Kidney (tissue), 22 donors: ENCODE measurements at places on chromosomes 16 and 17. TPM values are rescaled to one million over a fixed set of nuclear protein-coding genes. Genes with fewer than 3 reads are reported as not detected.

- DNase-seq = no peak
Measured at GRCh38 chr16:67215706-67216105, 11.2 kb upstream of the TMEM208 start.

DNA sequence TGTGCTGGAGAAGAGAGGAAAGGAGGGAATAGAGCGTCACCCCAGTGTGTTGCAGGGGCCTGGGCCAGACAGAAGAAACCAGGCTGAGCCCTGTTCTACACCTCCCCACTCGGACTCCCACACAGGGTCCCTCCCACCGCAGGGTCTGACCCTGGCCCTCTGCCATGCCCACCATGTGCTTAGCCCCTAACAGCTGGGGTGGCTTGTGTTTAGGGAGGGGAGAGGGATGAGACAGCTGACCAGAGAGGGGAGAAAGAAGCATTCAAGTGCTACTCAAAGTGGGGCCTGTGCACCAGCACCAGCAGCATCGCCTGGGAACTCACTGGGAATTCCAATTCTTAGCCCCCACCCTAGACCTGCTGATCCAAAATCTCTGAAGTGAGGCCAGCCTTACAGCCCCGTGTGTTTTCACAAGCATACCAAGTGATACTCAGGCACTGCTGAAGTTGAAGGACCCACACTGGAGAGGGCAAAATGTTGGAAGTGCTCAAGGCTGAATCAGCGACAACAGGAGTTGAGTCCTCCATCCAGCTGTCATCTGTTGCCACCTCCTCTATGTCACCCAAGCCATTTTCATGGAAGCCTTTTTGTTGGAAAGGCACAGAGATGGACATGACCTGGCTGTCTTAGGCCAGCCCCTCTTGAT, 47.0 kb downstream of the FZD2 start:
- DNase-seq = no peak

NOTUM gene
- polyA plus RNA-seq = not detected

CCL22 gene
- polyA plus RNA-seq = not detected

DNA sequence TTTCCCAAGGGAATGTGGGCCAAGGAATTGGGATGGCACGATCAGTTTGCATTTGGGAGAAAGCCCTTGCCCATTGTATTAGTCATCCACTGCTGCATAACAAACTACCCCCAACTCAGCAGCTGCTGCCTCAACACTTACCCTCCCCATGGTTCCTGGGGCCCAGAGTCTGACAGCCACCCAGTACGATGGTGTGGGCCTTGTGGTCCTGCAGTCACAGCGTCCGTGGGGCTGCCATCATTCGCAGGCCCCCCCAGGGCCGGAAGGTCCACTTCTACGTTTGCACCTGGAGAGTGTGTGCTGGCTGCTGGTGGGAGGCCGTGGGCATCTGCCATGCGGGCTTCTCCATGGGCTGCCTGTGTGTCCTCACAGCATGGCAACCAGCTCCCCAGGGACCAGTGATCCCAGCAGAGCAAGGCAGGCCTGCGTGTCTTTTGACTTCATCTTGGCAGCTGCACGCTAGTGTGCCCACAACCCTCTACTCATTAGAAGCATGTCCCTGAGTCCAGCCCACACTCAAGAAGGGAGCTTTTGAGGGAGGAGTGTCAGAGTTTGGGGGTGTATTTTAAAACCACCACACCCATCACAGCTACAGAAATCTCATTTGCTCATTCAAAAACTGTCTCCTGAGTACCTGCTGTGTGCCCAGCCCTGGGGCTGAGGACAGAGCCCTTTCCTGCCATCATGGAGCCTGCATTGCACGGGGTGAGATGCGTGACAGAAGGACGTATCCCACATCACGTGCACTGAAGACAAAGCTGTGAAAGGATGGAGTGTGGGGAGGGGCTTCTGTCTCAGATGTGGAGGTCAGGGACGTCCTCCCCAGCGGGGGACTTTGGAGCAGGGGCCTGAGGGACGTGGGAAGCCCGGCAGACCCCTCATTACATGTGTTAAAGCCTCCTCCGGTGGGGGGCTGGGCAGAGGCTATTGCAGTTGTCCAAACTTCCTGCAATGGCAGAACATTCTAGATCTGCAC, 185.0 kb upstream of the ZNF469 start:
- no peak for DNase-seq

GRCh38 chr17:44086364-44087311, 16.1 kb downstream of the G6PC3 start:
- peak; percentile 46 for DNase-seq

DNA sequence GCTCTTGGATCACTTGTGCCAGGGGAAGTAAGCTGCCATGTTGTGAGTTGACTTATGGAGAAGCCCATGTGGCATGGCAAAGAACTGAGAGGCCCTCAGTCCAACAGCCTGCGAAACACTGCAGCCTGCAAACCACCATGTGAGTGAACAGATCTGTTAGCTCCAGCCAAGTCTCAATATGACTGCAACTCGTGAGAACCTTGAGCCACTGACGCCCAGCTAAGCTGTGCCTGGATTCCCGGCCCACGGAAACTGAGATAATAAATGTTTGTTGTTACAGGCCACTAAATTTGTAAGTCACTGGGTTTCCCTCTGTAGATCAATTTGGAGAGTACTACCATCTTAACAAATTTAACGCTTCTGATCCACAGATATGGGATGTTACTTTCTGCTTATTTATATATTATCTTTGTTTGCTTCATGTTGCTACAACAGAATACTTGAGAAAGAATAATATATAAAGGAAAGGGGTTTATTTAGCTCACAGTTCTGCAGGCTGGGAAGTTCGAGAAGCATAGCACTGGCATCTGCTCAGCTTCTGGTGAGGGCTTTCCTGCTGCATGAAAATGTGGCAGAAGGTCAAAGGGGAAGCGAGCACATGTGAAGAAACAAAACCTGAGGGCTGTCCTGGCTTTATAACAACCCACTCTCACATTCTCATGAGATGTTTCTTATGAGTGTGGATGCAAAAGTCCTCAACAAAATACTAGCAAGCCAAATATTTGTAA, 29.4 kb upstream of the ATP2A3 start:
- DNase-seq = no peak

GRCh38 chr17:66677201-66677981, 157.5 kb upstream of the CACNG5 start:
- DNase-seq = no peak

DNA sequence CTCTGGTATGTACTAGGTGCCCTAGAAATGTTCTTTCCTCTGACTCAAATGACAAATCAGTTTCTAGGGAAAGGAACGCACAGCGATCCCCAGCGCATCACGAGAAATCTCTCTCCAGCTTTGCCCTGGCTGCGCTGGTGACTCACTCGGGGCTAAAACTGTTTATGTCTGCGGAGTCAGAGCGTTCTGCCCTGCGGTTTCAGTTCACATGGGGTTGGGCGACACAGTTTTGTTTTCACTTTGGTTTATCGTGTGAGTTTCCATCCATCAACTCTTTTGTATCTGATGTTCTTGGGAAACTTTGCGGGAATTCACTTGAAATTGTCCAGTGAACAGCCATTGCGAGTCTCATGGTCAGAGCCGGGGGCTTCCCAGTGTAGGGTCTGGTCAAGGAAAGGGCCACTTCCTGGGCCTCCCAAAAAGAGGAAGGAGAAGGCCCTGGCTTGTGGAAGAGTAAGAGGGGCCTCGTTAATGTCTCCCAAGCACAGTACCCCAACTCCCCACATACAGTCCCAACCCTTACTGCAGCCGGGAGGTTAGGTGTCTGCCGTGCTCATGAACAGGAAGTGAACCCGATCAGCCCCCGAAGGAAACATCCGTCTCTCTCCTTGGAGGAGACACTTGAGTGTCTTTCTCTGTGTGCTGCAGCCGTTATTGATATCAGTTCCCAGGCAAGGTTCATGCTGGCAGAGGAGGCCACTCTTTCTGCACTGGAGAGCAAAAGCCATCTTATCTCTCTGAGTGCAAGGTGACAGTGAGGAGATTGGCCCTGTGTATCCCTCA, 643.2 kb downstream of the WWOX start:
- DNase-seq = no peak

GRCh38 chr16:56067406-56067805, 123.9 kb upstream of the GNAO1 start:
- DNase-seq = no peak

DNA sequence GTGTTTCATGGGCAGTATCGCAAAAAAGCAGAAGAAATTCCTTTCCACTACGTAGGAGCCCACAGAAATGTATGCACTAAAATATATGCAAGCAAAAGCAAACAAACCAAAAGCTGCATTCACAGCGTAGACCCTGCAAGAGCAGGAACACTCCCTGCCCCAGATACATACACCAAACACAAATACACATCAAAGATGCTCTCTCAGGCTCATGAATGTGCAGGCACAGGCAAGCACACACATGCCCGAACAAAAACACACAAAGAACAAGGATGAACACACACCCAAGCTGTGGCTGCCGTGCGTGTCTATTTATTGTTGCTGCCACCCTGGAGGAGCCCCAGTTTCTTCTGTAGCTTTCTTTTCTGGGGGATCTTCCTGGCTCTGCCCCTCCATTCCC, 1.7 kb downstream of the NUPR1 start:
- no peak for DNase-seq

KRT12 gene
- not detected for polyA plus RNA-seq

- no peak for DNase-seq
Measured at GRCh38 chr17:35865412-35866340, 3.0 kb downstream of the HEATR9 start.

- no peak for DNase-seq
Measured at GRCh38 chr17:42754782-42755181, 6.2 kb upstream of the RAMP2 start.

- no peak for DNase-seq
Measured at GRCh38 chr17:66214884-66215528, 14.2 kb downstream of the APOH start.

DNA sequence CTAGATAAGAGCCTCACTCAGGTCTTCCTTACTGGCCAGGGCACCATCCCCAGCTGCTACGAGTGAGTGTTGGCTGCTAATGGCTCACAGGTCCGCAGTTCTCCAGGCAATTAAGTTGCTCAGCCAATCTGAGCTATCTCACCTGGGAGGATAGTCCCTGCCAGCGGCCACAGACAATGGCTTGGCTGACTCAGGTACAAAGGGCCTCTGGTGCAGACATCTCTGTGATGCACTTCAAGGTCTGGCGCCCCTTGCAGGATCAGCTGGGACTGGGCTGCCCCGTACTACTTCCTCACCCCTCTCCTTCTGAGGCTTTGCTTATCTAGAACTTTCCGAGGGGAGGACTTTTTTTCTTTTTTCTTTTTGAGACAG, 49.2 kb upstream of the EMP2 start:
- DNase-seq = no peak

GRCh38 chr16:86083382-86084002, 184.5 kb downstream of the IRF8 start:
- no peak for DNase-seq

CSH1 gene
- not detected for polyA plus RNA-seq

GRCh38 chr17:75481194-75482068, 25.0 kb downstream of the TMEM94 start:
- no peak for DNase-seq

GRCh38 chr17:35499548-35499947, 37.9 kb downstream of the SLFN12L start:
- DNase-seq = no peak

DNA sequence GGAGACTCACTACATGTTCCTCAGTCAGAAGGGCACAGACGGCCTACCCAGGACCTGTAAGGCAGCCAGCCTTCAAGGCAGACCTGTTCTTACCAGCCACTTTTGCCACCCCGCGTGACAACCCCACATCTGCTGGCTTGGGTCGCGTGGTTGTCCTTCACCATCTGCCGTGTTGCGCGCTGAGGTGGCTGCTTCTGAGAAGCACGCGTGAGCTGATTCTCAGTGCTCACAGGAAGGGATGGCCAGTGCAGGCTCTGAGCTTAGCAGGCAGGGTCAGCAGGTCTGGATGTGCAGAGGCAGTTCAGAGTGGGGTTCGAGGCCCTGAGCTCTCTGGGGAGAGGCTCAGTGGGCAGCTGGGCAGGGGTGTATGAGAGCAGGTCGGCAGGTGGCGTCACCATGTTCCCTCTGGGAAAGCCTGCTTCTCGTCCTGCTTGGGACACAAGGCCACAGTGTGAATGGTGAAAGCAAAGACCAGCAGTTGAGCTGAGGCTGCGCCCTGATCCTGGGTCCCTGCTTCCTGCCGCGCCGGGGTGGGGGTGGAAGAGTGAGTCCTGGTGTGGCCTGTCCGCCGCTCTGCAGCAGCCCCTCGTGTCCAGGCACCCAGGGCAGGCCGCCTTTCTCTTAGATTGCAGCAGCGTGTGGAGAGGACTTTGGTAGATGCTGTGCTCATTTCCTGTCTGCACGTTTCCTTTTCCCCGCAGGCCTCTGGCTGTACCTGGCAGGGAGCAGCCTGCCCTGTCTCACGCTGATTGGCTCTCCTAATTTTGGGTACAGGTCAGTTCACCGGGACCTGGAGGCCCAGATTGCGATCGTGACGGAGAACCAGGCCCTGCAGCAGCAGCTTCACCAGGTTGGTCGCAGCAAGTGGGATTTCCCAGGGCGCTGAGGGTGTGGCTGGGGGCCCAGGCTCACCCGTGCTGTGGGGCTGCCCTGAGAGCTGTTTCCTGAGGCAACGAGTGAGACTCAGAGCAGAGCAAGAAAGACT, 36.0 kb downstream of the PGS1 start:
- no peak for DNase-seq

KCNG4 gene
- polyA plus RNA-seq = not detected

DNA sequence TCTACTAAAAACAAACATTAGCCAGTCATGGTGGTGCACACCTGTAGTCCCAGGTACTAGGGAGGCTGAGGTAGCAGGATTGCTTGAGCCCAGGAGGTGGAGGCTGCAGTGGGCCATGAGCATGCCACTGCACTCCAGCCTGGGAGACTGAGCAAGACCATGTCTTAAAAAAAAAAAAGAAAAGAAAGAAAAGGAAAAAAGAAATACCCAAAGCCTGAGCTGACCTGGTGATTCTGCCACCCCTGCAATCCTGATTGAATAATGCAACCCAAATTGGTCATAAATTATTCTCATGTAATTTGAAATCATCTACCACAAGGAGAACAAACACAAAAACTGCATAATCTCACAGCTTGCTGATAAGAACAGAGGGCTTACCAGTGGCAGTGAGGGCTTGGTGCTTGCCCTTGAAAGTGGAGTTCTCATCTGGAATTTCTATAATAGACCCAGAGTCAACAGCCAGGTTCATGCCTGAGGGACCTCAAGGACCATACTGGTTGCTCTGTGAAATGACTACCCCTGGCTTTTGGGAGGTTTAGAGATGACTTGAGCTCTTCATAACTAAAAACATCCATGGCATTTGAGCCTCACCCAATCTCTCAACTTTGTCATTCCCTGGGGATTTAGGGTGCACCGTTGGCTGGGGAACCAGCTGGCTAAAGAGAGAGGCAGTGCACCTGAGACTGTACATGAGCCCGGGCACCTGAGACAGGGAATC, 35.4 kb upstream of the TMC5 start:
- DNase-seq = no peak
